ENCODE measurements at places on chromosomes 3 and 15. TPM values are rescaled to one million over a fixed set of nuclear protein-coding genes. Genes with fewer than 3 reads are reported as not detected.

Gene STRIT1
- not detected for total RNA-seq

Gene RETNLB
- total RNA-seq, result not detected

Gene GOLGA6L7
- not detected for total RNA-seq

Gene ROBO2
- 26.0 TPM for total RNA-seq

Gene PFN2
- total RNA-seq, result 282 TPM

Data from neural crest cell (in vitro differentiated cells).